ENCODE measurements at places on chromosomes 12 and 14.

GRCh38 chr12:132583411-132583710, 27.0 kb downstream of the LRCOL1 start:
- no peak for DNase-seq

DNA sequence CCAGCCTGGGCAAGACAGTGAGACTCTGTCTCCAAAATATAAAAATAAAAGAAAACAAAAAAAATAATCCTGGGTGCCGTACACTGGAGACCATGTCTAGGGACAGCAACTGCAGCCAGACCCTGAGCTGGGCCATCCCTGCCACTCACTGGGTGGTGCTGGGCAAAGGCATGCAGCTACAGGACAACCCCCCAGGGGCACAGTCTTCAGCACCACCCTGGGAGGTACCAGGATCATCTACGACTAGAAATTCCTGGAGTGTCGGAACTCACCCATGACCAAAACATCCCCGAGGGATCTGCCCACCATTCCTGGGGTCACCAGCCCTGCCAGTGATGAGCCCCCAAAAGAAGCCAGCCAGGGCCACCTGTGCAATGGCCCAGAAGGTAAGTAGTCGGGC, 35.7 kb upstream of the SUPT16H start:
- no peak for DNase-seq

GRCh38 chr12:110563702-110564470, 19.2 kb downstream of the PPTC7 start:
- DNase-seq = no peak

DNA sequence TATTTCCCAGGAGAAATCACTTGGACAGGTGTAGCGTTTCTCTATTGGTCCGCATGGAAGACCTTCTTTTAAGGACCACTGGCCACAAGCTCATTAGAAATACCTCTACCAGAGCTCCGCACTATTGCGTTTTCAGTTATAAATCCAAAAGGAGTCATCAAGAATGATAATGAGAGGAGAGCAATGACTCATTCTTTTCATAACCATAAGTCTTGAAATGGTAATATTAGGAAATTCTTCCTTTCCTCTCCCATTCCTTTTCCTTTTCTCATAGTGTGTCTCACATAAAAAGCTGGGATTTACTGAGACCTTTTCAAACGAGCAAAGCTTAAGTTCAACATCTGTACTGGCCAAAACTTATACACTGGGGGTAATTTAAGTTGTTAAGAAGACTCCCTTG, 215.7 kb downstream of the CPNE8 start:
- no peak for DNase-seq

DNA sequence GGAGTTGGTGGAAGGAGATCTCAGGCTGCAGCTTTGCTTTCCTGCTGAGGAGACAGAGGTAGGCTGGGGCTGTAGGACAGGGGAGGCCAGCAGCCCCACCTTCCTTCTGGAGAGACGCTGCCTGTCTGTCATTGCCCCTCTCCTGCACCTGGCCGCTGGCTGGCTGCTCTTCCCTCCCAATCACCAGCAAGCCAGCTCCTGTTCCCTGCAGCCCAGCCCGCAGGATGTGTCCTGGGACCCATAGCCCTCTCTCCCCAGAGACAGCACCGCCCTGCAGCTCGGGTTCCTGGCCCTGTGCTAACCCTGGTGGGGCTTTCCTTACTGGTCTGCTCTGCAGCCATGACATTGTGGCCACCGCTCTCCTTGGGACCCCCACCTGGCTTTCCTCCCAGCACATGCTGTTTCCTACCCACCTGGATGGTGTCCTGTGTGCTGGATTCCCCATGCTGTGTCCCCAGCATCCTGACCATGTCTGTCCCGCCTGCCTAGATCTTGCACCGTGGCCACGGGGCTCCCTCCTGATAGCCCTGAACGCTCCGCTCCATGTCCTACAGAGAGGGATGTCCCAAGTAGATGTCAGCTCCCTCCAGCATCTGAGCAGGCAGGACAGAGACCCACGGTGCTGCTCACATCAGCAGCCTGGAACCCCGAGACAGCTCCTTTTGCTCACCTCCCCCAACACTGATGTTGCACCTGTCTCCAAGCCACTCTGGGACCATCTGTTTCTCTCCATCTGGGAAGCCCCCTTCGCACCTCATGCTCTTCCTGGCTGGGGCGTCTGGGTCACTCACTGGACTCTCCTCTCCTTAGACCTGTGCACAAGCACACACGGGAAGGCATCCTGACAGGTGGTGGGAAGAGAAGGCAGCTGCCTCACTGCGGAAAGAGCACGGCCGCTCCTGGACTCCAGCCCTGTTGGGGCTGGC, 1.1 kb upstream of the MTA1 start:
- DNase-seq = no peak

GRCh38 chr12:89664441-89664840, 44.2 kb downstream of the ATP2B1 start:
- no peak for DNase-seq

Data from progenitor cell of endocrine pancreas (in vitro differentiated cells).